Naive thymus-derived CD8-positive, alpha-beta T cell (primary cell): ENCODE measurements at places on chromosomes 2 and 18. TPM values are rescaled to one million over a fixed set of nuclear protein-coding genes. Genes with fewer than 3 reads are reported as not detected.

DNA sequence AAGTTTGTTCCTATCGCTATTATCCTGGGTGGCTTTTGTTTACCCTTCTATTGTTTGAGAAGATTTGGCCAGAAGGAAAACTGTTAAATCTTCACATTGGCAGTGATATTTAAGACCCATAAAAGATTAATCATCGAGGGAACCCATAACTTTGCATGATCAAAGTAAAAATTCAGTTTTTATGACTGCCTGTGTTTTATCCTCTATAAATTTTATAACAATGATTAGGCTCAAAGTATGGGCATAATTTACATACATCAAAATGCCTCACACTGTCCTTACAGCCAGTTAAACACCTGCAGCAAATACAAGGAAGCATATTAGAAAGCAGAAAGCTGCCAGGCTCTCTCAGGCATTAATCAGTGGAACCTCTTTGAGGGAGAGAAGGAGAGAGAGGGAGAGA lies 289.1 kb downstream of the ICOS start:
- H3K27ac ChIP-seq = no peak overlapping the region
- no peak overlapping the region for H3K4me3 ChIP-seq
- DNase-seq = no peak
- peaks cover 14% of the 10 kb centered on the region for H3K27me3 ChIP-seq

GRCh38 chr2:136113209-136113971 lies 4.6 kb downstream of the CXCR4 start:
- H3K4me1 ChIP-seq = peaks cover 37% of the 10 kb centered on the region
- peak overlapping the region; percentile 84 for H3K27ac ChIP-seq
- H3K36me3 ChIP-seq = peaks cover 20% of the 10 kb centered on the region
- no peak for DNase-seq

GRCh38 chr2:198456418-198456817 lies 652.0 kb downstream of the PLCL1 start:
- no peak overlapping the region for H3K27ac ChIP-seq
- no peak for DNase-seq
- no peak overlapping the region for H3K4me3 ChIP-seq
- H3K27me3 ChIP-seq = peaks cover 2% of the 10 kb centered on the region

DNA sequence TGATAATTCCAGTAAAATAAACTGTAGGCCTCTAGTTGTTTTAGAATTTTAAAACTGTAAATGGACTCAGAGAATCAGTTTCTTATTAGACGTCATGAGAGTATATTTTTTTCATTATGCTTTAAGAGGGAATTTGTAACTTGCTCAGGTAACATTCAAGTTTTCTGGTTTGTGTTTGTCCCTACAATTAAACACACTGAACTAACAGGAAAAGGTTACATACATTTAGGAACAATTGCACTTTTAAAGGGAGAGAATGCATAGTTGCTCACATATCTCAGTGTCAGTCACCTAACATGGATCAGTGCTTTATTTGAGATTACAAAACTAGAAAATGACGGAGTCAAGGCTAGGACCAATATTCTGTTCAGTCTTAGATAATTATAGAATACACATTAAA lies 3.1 kb downstream of the COL3A1 start:
- DNase-seq = no peak
- H3K4me1 ChIP-seq = no peaks in the 10 kb centered on the region
- H3K4me3 ChIP-seq = no peak overlapping the region
- no peaks in the 10 kb centered on the region for H3K27me3 ChIP-seq
- no peaks in the 10 kb centered on the region for H3K36me3 ChIP-seq

DNA sequence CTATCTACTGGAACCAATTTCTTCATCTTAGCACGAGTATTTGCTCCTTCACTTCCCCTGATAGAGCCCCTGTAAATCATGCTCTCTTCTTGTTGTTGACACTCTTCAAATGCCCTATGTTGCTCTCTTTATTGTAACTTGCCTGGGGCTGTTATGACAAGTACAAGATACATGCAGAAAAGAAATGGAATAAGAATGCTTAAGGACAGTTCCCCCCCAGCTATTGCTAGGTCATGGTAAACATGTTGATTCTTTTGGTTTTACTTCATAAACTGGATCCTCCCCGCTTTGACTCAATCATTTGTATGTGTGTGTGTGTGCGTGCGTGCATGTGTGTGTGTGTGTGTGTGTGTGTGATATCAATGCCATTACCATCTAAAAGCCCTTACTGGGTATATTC lies 368.5 kb upstream of the CNTNAP5 start:
- H3K27me3 ChIP-seq = no peaks in the 10 kb centered on the region
- no peaks in the 10 kb centered on the region for H3K4me1 ChIP-seq
- no peak for DNase-seq
- H3K27ac ChIP-seq = no peak overlapping the region
- H3K4me3 ChIP-seq = no peak overlapping the region

DNA sequence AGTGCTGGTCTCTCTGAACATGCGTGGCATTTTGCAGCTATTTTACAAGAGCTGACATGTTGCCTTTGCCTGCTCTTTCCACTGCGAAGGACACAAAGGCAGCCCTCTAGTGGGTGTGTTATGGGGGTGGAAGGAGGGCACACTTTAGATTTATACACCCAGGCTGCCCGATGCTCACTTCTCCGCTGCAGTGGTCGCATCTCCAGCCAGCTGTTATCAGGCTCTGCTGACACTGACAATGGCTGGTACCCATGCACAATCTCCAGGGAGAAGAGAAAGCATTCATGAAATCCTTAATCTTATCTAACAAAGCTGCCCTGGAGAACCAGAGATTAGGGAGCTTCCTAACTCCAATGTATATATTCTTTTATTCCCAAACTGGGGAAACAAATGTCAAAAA lies 113.5 kb downstream of the EPHA4 start:
- no peak overlapping the region for H3K4me3 ChIP-seq
- DNase-seq = no peak
- H3K27ac ChIP-seq = no peak overlapping the region
- H3K4me1 ChIP-seq = peaks cover 12% of the 10 kb centered on the region
- peaks cover 12% of the 10 kb centered on the region for H3K27me3 ChIP-seq
- H3K36me3 ChIP-seq = no peaks in the 10 kb centered on the region

DNA sequence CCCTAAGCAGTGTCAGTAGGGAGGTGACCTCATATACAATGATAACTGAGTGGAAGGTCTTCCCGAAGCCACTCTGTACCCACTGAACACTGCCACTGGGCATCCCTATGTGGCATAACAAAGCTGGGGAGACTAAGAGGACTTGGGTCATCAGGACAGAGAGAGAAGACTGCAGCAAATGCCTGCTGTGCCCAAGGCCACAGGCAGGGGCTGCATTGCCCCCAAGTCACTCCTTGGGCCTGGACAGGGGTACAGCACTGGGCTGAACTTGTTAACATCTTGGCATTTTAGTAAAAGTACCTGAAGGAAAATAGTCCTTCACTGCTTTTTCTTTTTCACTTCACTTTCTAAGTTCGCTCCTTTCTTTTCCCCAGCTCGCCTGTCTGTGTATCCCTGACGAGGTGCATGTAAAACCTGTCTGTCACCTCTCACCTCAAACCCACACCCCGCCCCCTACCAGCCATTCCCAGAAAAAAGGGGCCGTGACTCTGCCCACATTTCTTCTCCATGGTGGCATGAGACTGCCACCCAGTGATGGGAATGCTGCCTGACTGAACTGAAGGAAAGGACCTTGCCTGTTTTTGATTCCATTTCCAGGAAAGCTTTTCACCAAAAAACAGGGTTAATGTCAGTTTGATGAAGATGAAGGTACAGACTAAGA lies 62.9 kb downstream of the MTHFD2 start:
- no peaks in the 10 kb centered on the region for H3K27me3 ChIP-seq
- no peak for DNase-seq
- H3K4me3 ChIP-seq = no peak overlapping the region
- peaks cover 16% of the 10 kb centered on the region for H3K36me3 ChIP-seq
- H3K4me1 ChIP-seq = peaks cover 2% of the 10 kb centered on the region

GRCh38 chr2:69033461-69034095 lies 20.6 kb downstream of the ANTXR1 start:
- H3K27ac ChIP-seq = no peak overlapping the region

DNA sequence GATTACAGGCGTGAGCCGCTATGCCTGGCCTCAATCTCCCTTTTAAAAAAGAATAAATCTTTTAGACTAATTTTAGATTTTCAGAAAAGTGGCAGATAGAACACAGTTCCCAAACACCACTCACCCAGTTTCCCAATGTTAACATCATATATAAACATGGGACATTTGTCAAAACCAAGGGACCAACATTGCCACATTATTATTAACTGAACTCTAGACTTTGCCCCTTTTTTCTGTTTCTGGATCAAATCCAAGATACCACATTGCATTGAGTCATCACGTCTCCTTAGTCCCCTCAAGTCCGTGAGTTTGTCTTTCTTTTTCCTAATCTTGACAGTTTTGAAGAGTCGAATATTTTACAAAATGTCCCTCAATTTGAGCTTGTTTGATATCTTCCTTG lies 2.4 kb downstream of the C2orf42 start:
- H3K27ac ChIP-seq = peak overlapping the region; percentile 69
- H3K27me3 ChIP-seq = no peaks in the 10 kb centered on the region
- H3K4me1 ChIP-seq = peaks cover 25% of the 10 kb centered on the region
- H3K4me3 ChIP-seq = no peak overlapping the region

GRCh38 chr2:80141007-80141726 lies 163.4 kb downstream of the LRRTM1 start:
- H3K4me3 ChIP-seq = no peak overlapping the region
- no peaks in the 10 kb centered on the region for H3K36me3 ChIP-seq
- no peaks in the 10 kb centered on the region for H3K4me1 ChIP-seq
- H3K27ac ChIP-seq = no peak overlapping the region
- no peaks in the 10 kb centered on the region for H3K27me3 ChIP-seq
- no peak for DNase-seq

GRCh38 chr2:18585526-18585925 lies 3.8 kb downstream of the NT5C1B start:
- no peak for DNase-seq
- no peak overlapping the region for H3K4me3 ChIP-seq
- H3K4me1 ChIP-seq = no peaks in the 10 kb centered on the region
- H3K27me3 ChIP-seq = no peaks in the 10 kb centered on the region
- H3K36me3 ChIP-seq = peaks cover 25% of the 10 kb centered on the region

- H3K27me3 ChIP-seq = peaks cover 1% of the 10 kb centered on the region
- no peaks in the 10 kb centered on the region for H3K36me3 ChIP-seq
- DNase-seq = no peak
- H3K27ac ChIP-seq = no peak overlapping the region
- peaks cover 25% of the 10 kb centered on the region for H3K4me1 ChIP-seq
These were observed 43.5 kb downstream of the SLC14A2 start for GRCh38 chr18:45658756-45659155.

DNA sequence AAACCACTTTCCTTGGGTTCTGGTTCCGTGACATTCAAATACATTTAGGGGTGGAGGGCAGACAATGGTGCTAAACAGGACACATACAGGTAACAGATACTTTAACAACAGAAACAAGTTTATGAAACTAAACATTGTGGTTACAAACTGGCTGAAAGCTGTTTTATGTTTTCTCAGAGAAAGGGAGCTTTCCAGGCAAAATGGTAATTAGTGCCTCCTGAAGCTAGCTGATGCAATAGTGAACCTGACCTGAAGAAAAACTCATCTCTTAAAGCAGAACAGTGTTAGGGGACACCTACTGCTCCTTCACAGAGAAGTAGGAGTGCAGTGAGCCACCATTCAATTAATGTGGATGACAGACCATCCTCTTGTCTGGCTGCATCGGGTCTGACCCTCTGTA lies 138.9 kb downstream of the CCDC148 start:
- no peaks in the 10 kb centered on the region for H3K27me3 ChIP-seq
- no peak overlapping the region for H3K4me3 ChIP-seq
- no peaks in the 10 kb centered on the region for H3K4me1 ChIP-seq
- no peak for DNase-seq
- H3K27ac ChIP-seq = no peak overlapping the region

- H3K36me3 ChIP-seq = no peaks in the 10 kb centered on the region
- H3K27me3 ChIP-seq = peaks cover 16% of the 10 kb centered on the region
- H3K4me1 ChIP-seq = peaks cover 2% of the 10 kb centered on the region
- H3K27ac ChIP-seq = no peak overlapping the region
These were observed 77.6 kb upstream of the RAB6C start for GRCh38 chr2:129901754-129902415.

GRCh38 chr2:1306014-1306686 lies 107.1 kb upstream of the TPO start:
- no peaks in the 10 kb centered on the region for H3K4me1 ChIP-seq
- H3K27ac ChIP-seq = no peak overlapping the region
- H3K36me3 ChIP-seq = peaks cover 4% of the 10 kb centered on the region
- DNase-seq = no peak
- no peak overlapping the region for H3K4me3 ChIP-seq

GRCh38 chr2:224401641-224402342 lies at the start of gene FAM124B:
Gene FAM124B, minus strand, starts transcription at chr2:224402107. Its CDS starts 339 bp downstream, at chr2:224401768.
- no peak for DNase-seq
- H3K36me3 ChIP-seq = no peaks in the 10 kb centered on the region
- H3K27me3 ChIP-seq = peaks cover 4% of the 10 kb centered on the region
- peak within 1 kb of the TSS; percentile 75 for H3K4me3 ChIP-seq
- peaks cover 16% of the 10 kb centered on the region for H3K4me1 ChIP-seq

DNA sequence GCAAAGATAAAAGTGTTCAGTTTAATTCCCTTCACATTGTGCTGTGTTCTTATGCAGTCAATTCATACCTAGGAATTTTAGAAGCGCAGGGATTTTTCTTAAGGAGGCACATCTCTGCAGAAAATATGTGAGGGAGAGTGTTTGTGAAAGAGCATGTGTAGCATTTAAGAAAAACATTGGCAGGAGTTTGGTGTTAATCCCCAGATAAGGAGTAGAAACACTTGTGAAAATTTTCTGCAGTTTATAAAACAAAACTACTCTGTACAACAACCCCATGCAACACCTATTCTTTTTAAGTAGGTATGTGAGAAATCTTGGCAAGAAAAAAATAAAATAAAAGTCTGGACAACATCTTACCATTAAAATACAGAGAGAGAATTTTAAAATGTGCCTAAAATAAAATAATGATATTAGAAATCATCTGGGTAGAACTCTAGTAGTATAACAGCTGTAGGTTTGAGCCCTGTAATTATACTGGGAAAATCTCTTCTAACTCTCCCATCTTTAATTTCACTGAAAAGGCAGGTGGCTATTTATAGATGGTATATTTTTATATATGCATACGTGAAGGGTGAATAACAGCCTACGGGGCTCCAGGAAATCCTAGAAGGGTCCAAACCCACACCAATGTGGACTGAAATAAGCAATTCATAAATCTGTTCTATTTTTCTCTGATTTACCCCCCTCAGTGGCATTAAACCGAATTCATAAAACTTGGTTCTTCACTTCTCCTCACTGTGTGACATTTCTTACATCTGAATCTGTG lies 6.6 kb downstream of the FZD7 start:
- H3K4me1 ChIP-seq = no peaks in the 10 kb centered on the region
- H3K27ac ChIP-seq = no peak overlapping the region
- DNase-seq = no peak

Gene FEV
- not detected for total RNA-seq

Gene EMX1
- total RNA-seq = not detected

Gene TCF23
- total RNA-seq = not detected

Gene GNLY
- 5.3 TPM for total RNA-seq

Gene SPDYA
- total RNA-seq = 1.1 TPM

Gene APCDD1
- total RNA-seq = not detected

Gene CCDC148
- not detected for total RNA-seq

Gene DUSP19
- 1.1 TPM for total RNA-seq

Gene UGT1A10
- not detected for total RNA-seq

Gene OR6B2
- total RNA-seq = not detected
